ENCODE measurements at places on chromosomes 16 and 17. TPM values are rescaled to one million over a fixed set of nuclear protein-coding genes. Genes with fewer than 3 reads are reported as not detected.

TEKT1 gene
- total RNA-seq = not detected

RTN4RL1 gene
- 0.24 TPM for total RNA-seq

KRT12 gene
- total RNA-seq = not detected

USP6 gene
- total RNA-seq = 0.24 TPM

E4F1 gene
- total RNA-seq = 37.3 TPM

MSLN gene
- total RNA-seq = not detected

ACE gene
- 7.0 TPM for total RNA-seq

TRIM72 gene
- total RNA-seq = not detected

AHSP gene
- total RNA-seq = 0.39 TPM

CRISPLD2 gene
- total RNA-seq = 252 TPM

TBC1D26 gene
- 0.24 TPM for total RNA-seq

CRYM gene
- total RNA-seq = not detected

OR1A1 gene
- not detected for total RNA-seq

ZMYND15 gene
- total RNA-seq = 0.72 TPM

ARHGDIG gene
- 0.72 TPM for total RNA-seq

DOK4 gene
- total RNA-seq = 26.4 TPM

MT1F gene
- total RNA-seq = 1.3 TPM

KRTAP9-2 gene
- not detected for total RNA-seq

NLRC3 gene
- not detected for total RNA-seq

RAMP2 gene
- 0.78 TPM for total RNA-seq

SOCS1 gene
- 41.8 TPM for total RNA-seq

TEKT5 gene
- total RNA-seq = not detected
